ENCODE measurements at places on chromosomes 6 and 20.

DNA sequence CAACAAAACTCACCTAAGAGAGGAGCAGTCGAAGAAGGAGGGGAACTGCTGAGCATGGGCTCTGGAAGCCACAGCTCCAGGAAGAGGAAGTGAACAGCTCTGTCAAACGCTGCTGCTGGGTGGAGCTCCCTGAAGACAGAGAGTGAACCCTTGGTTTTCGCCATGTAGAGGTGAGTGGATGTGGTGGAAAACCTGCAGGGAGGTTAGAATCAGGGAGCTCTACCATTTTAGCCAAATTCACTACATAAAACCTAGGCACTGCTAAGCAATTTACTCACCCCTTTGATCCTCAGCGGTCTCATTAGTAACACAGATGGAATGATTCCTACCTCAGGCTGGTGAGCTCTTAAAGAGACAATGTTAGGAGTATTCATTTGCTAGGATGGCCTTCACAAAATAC is 19.4 kb upstream of the TFAP2A start:
- DNase-seq: no peak

DNA sequence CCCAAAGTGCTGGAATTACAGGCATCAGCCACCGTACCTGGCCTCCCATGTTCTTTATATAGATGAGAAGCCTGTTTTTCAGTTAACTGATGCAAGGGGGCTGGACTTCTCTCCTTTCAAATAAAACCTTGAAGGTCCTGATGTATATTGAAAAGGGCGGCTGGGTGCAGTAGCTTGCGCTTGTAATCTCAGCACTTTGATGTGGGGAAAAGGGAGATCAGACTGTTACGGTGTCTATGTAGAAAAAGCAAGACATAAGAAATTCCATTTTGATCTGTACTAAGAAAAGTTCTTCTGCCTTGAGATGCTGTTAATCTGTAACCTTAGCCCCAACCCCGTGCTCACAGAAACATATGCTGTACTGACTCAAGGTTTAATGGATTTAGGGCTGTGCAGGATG is 16.1 kb upstream of the SAMHD1 start:
- no peak for DNase-seq

GRCh38 chr20:47432834-47433210 is 68.9 kb upstream of the NCOA3 start:
- DNase-seq: no peak

GRCh38 chr6:87669051-87669450 is 33.0 kb downstream of the AKIRIN2 start:
- no peak for DNase-seq

DNA sequence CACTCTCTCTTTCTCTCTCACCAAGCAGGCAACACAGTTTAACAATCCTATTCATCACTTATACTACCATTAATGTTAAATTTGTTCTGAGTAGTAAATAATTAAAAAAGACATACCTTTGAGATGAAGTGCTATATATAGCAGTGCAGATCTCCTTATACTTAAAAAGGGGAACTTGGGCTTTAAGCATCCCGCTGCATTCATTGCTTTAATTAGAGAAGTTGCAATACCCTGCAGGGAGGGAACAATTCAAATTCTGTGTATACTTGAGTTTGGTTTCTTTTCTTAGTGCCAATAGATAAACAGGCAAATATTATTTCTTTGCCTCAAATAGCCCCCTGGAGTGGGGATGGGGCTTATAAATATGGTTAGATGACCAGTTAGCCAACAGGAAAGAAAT is 10.8 kb upstream of the ZBTB24 start:
- no peak for DNase-seq

GRCh38 chr20:17950670-17951069 is 17.9 kb downstream of the SNX5 start:
- no peak for DNase-seq

- no peak for DNase-seq
Observed at GRCh38 chr6:48641544-48641943, 530.5 kb upstream of the PTCHD4 start.

- DNase-seq: no peak
Observed at GRCh38 chr6:97630604-97631003, 347.6 kb upstream of the MMS22L start.

DNA sequence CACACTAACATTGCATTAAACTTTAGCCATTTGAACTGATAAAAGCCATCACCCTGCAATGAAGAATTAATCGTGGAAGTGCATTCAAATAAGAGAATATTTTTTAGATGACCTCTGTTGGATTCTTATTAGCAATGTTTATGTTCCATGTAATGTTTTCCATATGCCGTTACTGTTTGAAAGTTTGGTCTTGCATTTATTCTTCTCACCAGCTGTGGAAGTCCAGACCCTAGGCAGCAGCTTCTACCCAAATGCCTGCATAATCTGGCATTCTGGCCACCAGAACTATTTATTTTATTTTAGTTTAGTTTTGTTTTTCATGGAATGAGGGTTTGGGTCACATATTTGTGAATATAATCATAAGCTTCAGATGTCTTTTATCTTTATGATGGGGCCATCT is 140.4 kb downstream of the SAMD5 start:
- DNase-seq: no peak

DNA sequence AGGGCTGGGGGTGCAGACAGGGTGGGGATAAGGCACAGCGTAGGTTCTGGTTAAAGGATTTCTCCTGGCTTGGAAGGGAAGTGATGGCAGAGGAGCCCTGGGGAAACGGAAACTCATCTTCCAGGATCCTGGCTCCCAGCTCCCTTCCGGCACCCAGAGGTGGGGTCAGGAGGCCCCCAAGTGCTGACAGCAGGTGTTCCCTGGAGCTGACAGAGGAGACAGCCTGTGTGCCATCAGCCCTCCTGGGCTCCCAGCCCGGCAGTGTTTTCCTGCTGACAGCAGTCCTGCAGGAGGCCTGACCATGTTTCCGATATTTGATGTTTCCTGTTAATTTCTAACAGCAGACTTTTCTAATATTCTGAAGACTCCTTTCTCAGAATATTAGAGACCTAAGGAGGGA is 277.3 kb downstream of the TAF4 start:
- DNase-seq: no peak

- no peak for DNase-seq
Observed at GRCh38 chr20:9072861-9073500, 4.1 kb downstream of the PLCB4 start.
